ENCODE measurements at places on chromosomes 5 and 9.

- peak; percentile 99 for DNase-seq
Observed at GRCh38 chr5:144187699-144188294, 17.1 kb downstream of the KCTD16 start.

DNA sequence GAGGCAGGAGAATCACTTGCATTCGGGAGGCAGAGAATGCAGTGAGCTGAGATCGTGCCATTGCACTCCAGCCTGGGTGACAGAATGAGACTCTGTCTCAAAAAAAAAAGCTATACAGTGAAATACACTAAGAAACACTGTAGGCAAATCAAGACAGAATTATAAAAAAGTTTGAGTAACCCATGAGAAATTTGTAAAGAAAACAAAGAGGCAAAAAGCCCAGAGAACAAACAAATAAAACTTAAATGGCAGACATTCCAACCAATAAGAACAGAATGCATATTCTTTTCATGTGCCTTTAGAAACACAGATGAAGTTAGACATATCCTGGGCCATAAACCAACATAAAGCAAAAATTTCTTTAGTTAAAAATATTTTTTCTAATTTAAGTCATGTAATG, 30.6 kb downstream of the ZNF169 start:
- no peak for DNase-seq

DNA sequence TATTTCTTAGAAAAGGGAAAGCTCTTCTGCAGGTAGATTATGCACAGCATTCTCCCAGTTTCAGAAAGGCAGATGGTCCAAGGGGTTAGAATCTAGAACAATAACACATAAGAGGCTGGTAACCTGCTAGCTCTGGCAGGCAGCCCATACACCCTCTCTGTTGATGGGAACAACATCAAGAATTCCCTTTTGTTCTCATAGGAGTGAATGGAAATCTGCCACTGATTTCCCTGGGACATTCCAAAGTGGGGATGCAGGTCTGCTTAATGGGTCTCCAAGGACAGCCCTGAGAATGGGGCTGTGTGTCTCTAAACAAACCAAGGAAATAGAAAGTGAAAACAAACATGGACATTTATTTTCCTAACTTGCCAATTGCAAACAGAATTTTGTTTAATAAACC, 456.8 kb downstream of the EBF1 start:
- peak; percentile 18 for DNase-seq

DNA sequence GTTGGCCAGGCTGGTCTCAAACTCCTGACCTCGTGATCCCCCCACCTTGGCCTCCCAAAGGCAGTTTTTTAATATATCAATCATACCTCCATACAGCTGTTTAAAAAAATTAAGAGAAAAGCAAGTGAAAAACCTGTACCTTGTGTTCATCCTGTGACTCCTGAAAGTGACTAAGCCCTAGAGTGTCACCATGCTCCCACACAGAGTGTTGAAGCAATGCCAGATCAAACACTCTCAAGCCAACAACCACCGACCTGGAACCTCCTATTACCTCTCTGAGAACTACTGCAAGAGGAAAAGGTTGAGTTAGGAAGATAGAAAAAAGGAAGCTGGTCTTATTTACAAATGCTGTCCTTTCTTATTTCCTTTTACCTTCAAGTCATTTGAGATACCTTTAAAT, 123.5 kb downstream of the RASEF start:
- DNase-seq: no peak

DNA sequence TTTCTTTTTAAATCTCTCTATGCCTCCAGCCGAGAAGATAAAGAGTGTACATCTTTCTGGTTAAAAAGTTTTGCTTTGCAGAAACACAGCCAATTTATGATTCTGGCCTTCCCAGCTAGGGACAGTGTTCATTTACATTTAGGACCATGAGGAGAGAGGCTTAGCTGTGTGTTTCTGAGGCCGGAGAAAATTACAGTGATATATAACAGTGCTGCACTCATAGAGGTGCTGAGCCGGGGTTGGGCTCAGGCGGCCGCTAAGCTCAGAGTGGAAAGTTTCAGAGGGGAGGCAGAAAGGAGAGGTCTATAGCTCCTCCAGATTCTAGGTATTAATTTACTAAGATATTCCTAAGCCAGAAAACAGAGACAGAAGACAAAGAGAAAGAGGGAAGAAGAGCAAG, 37.0 kb upstream of the LCP2 start:
- no peak for DNase-seq

- DNase-seq: no peak
Observed at GRCh38 chr9:123555646-123556045, 199.6 kb downstream of the CRB2 start.

DNA sequence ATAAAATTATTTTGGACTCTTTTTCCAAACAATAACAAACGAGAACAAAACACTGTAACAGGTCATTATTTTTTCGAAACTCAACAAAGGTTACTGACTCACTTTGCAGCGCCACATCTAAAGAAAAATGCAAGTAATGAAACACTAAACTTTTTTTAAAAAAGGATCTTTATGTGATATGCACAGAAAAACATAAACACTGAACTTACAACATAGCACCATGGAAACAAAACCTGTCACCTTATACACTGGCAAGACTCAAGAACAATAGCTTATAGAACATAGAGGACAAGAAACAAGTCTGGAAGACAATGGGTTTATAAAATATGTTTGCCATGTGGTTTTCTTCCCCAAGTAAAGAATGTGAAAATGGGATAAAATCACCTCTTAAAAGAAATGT, 85.2 kb downstream of the AUH start:
- no peak for DNase-seq

- no peak for DNase-seq
Observed at GRCh38 chr5:150848271-150848670, 1.9 kb downstream of the IRGM start.

GRCh38 chr9:130471411-130472183, 26.8 kb downstream of the ASS1 start:
- DNase-seq: no peak

GRCh38 chr5:123756816-123757215, 244.8 kb downstream of the CSNK1G3 start:
- DNase-seq: no peak

GRCh38 chr5:122523776-122524175, 211.7 kb downstream of the SNCAIP start:
- no peak for DNase-seq

DNA sequence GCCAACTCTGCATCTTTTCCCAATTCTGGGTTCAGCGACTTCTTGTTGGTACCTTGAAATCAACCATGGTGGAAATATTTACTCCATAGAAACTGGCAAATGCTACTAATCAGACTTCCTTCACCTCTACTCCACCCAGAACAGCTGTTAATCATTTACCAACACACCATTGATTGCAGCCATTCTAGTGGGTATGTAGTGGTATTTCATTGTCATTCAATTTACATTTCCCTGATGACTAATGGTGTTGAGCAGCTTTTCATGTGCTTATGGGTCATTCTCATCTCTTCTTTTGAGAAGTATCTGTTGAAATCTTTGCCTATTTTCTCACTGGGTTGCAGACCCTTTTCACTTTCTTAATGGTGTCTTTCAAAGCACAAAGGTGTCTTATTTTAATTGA, 122.4 kb upstream of the MSX2 start:
- no peak for DNase-seq

GRCh38 chr5:64207978-64208377, 42.3 kb downstream of the RNF180 start:
- peak; percentile 20 for DNase-seq

DNA sequence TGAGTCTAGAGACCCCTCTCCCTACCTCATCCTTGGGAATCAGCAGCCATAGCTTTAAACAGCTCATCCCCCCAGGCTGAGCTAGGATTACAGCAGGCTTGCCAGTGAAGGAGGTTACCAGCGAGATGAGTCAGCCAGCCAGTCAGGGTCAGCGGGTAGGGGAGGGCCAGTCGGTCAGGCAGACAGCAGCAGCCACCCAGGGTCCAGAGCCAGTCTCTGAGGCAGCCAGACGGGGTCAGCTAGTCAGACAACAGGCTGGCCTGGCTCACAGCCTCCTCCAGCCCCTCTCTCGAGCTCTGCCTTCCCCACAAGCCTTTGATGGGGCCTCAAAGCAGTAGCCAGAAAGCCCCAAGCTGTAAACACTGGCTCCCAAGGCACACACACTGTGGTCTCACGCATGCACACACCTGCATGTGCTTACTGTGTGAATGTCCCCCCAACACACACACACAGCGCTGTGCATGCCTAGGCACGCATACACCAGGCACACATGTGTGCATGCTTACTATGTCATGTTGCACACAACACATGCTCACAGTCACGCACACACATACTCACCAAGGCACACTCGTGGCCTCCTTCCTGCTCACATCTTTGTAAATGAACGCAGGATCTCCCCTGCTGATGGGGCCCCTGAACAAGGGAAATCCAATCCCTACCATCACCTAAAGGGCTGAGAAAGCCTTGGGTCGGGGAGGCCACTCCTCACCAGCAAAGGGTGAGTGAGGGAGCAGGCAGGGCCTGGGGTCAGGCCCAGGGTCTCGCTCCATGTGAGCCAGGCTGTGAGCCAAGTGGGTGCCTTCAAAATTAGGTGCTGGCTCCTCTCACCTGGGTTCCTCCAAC, 28.2 kb upstream of the CPLX2 start:
- DNase-seq: peak; percentile 36

GRCh38 chr9:19113964-19114679, 11.4 kb upstream of the HAUS6 start:
- no peak for DNase-seq

DNA sequence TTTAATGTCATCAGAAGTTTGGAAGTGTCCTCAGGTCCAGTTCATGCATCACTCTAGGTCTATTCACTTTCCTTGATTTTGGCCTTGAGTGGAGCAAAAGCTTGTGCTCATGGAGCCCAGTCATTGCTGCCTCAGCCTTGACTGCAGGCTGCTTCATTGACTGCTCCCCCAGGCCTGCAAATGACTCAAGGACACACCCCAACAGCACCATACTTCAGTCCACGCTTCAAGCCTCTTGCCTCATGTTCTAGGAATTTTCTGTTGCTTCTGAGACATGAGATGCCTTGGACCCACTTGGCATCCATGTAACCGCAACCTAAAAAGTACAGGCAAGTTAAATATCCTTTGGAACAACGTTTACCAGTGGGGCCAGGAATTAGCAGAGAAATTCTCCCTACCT, 193.7 kb downstream of the PIK3R1 start:
- DNase-seq: peak; percentile 65

DNA sequence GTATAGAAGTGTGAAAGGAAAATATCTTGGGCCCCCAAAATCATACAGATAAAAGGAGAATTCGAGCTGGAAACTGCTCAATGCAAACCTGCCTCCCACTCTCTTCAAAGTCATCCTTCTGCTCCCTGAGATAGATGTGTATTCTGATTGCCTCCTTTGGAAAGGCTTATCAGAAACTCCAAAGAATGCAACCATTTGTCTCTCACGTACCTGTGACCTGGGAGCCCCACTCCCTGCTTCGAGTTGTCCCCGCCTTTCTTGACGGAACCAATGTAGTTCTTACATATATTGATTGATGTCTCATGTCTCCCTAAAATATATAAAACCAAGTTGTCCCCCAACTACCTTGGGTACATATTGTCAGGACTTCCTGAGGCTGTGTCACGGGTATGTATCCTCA, 163.8 kb downstream of the DIRAS2 start:
- DNase-seq: no peak

- DNase-seq: no peak
Observed at GRCh38 chr5:68711293-68712200, 382.3 kb upstream of the SLC30A5 start.

DNA sequence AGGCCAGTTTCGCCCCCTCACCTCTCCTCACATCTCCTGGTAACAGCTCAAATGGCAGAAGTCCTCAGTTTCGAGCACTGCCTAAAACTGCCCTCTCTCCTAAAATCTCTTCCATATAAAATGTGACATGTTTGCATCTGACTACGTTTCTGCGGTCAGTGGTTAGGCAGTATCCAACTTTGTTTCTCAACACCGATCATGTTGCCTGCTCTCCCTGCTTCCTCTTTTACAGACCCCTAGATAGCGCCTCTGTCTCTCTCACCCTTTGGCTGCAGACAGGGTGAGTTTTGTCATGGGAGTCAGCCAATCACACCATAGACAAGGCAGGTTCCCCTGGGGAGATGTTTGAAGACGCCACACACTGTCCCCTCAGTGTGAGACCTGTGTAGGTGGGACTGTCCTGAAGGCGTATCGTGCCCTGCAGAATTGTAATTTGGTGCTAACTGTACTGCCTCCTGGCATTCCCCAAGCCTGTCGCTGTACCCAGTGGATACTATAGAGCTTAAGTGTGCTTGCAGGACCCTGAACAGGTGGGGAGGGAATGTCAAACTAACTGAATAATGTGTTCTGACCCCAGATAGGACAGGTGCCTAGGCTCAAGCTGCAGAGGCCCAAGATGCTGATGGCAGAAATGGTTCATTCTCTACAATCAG, 1.1 kb downstream of the HEXB start:
- peak; percentile 21 for DNase-seq

- no peak for DNase-seq
Observed at GRCh38 chr5:86070719-86071118, 547.0 kb upstream of the COX7C start.

DNA sequence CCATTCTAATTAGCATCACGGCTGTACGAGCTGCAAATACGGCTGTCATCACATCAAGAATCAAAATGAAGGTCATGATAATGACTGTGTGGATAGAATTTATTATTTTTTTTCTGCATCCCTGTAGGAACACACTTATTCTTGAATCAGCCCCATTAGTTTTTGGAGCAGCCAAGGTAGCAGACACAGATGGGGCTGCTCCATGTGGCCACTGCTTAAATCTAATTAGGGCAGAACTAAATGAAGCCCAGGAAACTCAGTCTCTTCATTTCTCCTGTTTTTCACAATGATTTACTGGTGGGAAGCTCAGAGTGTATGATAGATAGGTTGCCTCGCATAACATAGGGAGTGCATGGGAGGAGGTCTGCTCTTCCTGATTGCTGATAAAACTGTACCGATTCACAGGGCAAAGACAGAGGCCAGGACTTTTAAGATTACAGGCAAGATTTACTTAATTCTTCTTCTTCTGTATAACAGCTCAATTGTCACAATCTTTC, 275.5 kb downstream of the GLIS3 start:
- no peak for DNase-seq
